MV-4-11 (cell line): ENCODE measurements at places on chromosomes 3 and 15.
A peak's percentile ranks its signal among the peaks of the same experiment; 100 is the strongest.

- no peak for DNase-seq
Measured at GRCh38 chr15:42287931-42288330, 14.7 kb upstream of the TMEM87A start.

DNA sequence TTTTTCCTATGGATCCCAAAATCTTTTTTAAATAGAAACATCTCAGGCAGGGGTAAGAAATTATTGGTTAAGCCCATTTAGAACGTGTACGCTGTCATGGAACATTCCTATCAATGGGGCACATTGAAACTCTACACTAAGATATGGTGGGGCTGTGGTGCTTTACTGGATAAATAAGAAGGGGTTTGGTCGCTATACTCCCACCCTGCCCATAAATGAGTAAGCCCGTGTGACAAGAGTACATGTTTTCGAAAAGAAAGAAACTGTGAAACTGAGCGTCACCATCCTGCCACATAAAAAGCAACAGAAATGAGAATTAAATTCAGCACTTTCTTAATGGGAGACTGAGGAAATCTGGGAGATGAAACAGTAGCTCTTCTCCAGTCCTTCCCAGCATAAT is 929.7 kb upstream of the CFAP20DC start:
- no peak for DNase-seq

- DNase-seq = no peak
Measured at GRCh38 chr3:21049334-21050062, 701.5 kb downstream of the ZNF385D start.

DNA sequence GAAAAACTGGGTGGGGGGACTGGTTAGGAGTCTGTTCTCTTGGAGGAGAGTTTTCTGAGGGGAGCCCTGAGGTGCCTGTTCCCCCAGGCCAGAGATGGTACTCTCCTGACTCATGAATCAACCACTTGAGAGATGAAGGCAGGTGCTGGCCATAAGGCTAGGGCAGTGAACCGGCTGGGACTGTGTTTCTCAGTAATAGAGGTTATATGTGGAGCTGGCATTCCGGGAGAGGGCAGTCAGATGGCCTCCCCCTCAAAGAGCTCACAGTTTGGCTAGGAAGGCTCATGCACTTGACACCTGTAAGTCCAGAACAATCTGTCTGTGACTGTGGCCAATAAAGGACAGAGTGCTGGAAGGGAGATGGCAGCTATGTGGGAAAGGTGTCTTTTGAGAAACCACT is 10.0 kb upstream of the SCN10A start:
- DNase-seq = no peak

- peak; percentile 87 for DNase-seq
Measured at GRCh38 chr3:149781211-149781610, 11.1 kb downstream of the ANKUB1 start.

DNA sequence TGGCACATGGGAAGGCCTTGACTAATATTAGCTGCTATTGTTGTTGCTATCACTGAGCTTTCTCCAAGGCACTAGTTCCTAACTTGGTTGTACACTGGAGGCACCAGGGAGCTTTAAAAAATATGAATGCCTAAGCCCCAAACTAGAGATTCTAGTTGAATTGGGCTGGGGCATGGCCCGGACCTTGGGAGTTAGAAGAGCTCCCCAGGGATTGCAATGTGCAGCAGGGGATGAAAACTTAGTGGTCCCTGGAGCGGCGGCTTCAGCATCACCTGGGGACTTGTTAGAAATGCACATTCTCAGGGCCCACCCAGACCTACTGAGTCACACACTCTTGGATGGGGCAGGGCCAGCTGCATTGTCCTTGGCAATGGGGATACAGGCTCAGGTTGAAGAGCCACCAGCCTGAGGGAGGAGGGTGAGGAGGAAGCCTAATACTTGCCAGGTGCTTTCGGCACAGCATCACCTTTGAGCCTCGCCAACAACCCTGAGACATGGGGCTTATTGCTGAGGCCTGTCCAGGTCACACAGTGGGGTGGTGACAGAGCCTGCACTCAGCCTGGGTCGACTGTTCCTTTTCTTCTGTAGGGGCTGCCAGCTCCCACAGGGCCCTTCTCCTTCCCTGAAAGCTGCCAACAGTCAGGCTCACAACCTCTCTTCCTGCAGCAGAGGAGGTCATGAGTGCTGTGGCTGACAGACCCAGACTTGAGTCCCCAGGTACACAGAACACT is 84.5 kb downstream of the ATP2B2 start:
- no peak for DNase-seq

- no peak for DNase-seq
Measured at GRCh38 chr3:69460034-69460433, 74.1 kb upstream of the FRMD4B start.

- no peak for DNase-seq
Measured at GRCh38 chr3:155745795-155746550, 1.1 kb upstream of the PLCH1 start.

DNA sequence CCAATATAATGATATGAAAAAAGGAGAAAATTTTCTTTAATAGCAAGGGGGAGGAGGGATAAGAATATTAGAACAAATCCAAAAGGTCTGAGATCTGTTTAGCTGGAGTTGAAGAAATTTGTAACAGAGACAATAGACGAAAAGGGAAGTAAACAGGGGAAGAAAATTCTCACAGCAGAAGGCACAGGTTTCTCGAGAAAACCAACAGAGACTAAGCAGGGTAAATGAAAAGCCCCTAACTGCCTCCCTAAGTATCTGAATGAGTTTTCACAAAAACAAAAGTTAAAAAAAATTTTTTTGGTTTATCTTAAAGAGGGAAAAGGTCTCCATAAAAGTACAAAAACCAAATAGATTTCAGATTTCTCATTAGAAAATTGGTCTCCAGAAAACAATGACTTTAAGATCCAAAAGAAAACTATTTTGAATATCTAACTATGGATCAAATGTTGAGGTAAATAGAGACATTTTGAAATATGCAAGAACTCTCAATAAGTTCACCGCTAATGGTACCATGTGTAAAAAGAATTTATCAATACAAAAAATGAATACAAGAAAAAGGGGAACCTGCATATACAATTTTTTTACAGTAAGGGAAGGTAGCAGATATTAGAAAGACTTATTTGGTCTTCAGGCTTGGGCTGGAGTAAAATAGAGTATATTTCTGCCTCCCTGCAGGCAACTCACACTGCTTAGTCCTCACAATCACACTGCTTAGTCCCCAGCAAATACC is 23.9 kb upstream of the NEK10 start:
- no peak for DNase-seq

GRCh38 chr3:8882171-8882593 is 81.1 kb downstream of the RAD18 start:
- no peak for DNase-seq

- DNase-seq = no peak
Measured at GRCh38 chr15:98874773-98875172, 132.8 kb downstream of the PGPEP1L start.

DNA sequence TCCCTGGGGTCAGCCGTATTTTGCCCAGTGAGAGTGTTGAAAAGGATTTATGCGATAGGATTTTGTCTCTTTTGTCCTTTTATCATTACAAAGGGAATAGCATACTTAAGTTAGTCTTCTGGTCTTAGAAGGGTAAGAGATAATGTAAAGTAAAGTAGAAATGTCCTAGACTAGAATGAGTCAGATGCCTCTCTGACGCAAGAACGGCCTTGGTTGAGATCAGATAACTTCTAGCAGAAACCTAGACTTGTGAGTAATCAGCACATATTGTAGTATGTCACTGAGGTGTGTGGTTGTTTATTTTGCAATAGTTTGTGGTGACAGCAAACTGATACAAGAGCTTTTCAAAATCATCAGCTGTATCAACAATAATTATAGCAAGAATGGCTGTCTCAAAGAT is 866.1 kb downstream of the NSUN3 start:
- peak; percentile 82 for DNase-seq

DNA sequence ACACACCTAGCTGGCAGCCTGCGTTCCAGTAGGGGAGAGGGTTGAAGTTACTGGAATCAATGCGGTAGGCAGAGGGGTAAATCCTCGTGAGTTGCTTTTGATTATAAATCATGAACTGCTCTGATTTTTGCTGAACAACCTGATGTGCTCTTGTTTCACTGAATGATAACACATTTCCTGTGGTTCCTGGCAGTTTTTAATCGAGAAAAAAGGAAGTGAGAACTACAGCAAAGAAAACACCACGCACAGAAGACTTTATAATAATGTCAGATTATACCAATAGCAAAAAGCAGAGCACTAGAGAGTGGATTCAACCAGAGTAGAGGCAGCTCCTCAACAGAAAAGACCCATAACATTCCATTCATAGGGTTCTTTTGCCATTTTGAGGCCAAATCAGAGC is 200.8 kb upstream of the STRIT1 start:
- no peak for DNase-seq

- no peak for DNase-seq
Measured at GRCh38 chr15:77772641-77773402, 140.1 kb upstream of the LINGO1 start.

DNA sequence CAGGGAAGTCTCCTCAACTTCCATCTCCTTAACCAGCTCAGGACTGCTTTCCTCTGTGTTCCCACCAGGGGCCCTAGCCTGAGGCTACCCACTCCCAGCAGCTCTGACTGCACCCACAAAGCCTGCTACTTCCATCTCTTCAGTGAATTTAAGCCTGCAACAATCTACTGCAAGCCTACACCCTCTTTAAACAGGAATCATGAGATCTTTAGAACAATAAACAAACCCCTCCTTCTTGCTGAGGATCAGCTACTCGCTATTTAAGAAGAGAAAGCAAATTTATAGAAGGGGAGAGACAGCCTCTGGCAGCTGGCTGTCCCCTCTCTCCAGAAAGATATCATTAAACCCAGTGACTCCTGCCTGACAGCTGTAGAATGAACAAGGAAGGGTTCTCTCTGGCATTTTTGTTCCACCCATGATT is 51.9 kb downstream of the ARHGAP31 start:
- no peak for DNase-seq

DNA sequence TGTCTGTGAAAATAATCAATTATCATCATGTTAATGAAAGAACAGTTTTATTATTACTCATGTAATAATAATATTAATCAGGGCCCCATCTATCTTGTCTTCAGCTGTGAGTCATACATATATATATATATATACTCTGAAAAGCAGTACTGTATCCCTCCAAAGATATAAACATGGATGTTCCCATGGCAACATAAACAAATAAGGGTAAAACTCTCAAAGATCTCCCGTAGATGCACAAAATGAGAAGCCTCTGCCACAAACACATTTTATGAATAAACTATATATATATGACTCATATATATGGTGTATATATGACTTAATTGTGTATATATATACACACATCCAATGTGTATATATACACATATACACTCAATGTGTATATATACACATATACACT is 163.8 kb upstream of the ARHGEF26 start:
- no peak for DNase-seq

DNA sequence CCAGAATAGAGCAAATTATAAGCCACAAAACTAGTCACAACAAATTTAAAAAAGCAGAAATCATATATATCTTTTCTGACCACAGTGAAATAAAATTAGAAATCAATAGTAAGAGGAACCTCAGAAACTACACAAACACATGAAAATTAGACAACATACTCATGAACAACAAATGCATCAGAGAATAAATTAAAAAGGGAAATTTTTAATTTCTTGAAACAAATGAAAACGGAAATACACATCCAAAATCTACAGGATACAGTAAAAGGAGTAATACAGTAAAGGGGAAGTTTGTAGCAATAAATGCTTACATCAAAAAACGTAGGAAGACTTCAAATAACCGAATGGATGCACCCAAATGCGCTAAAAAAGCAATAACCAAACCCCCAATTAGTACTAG is 19.2 kb downstream of the NME9 start:
- no peak for DNase-seq

GRCh38 chr3:153244961-153245360 is 82.9 kb downstream of the RAP2B start:
- peak; percentile 53 for DNase-seq

DNA sequence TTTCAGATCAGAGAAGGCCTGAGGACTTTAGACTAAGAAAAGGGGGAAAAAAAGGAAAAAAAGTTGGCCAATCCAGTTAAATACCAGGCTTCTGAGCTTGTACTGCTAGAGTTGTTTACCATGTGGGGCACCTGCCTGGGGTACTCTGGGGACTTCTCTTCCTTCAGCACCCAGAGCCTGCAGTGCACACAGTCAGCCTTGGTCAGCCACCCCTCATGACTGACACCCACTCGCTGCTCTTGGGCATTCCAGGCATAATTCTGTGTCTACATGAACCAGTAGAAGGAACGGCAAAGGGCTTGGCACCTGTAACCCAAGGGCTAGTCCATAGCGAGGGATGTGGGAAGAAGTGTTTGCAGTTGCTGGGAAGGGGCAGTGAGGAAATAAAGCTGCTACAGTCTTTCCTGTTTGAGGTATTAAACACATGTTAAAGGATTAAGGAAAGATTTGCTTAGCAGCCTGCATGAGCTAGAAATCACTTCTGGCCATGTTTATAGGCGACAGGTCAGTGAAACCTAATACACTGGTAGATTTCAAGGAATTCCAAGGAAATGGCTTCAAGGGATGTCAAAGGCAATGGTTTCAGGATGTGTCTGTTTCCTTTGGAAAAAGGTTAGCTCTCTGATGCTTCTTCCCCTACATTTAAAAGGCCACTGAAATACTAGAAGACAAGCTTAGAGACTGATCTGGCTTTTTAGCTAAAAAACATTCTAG is 232.5 kb downstream of the CHST2 start:
- no peak for DNase-seq

DNA sequence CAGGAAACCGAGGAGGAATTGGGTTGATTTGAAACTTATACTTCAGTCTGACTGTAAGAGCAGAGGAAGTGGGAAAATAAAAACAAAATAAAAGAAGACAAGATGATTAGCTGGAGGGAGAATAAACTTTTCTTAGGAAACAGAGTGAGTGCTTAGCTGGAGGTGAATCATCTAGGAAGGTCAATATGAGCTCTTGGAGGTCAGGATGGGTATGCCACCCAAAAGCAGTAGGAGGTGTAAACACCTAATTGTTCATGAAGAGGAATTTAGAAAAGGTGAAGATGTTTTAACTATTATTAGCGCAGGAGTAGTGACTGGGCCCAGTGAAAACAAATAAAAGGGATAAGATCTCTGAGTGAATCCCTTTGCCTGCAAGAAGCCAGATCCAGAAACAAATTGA is 39.9 kb upstream of the ARL14 start:
- no peak for DNase-seq

GRCh38 chr3:11088831-11089230 is 65.5 kb upstream of the HRH1 start:
- peak; percentile 38 for DNase-seq

- no peak for DNase-seq
Measured at GRCh38 chr3:89649431-89649830, 542.0 kb downstream of the EPHA3 start.

- DNase-seq = no peak
Measured at GRCh38 chr3:195868336-195868865, 40.0 kb downstream of the TNK2 start.

- DNase-seq = no peak
Measured at GRCh38 chr3:158753854-158754253, 21.6 kb upstream of the RARRES1 start.

DNA sequence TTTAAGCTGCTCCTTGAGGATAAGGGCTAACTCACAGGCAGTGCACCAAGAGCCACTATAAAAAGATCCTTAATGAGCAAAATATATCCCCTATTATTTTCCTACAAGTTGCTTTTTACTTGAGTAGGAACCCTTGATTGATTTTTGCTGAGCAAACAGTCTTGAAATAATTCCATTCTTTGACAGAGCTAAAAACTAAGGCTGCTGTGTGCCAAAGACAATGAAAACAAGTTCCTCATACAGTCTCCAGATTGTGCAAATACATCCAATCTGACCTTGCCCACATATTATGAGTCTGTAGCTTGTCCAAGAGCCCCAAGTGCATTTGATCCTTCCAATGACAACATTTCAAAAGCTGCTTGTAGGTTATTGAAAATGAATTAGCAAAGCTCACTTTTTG is 15.0 kb downstream of the PRKAR2A start:
- DNase-seq = peak; percentile 46

GRCh38 chr3:78724859-78725258 is 1042.9 kb downstream of the ROBO1 start:
- DNase-seq = no peak
